Vagina (tissue), 2 donors: ENCODE measurements at places on chromosomes 16 and 17.
A peak's percentile ranks its signal among the peaks of the same experiment; 100 is the strongest.

- no peak for DNase-seq
Observed at GRCh38 chr16:84044118-84044488, 1.5 kb upstream of the SLC38A8 start.

GRCh38 chr17:17700251-17700969, 19.2 kb downstream of the RAI1 start:
- no peak for DNase-seq

DNA sequence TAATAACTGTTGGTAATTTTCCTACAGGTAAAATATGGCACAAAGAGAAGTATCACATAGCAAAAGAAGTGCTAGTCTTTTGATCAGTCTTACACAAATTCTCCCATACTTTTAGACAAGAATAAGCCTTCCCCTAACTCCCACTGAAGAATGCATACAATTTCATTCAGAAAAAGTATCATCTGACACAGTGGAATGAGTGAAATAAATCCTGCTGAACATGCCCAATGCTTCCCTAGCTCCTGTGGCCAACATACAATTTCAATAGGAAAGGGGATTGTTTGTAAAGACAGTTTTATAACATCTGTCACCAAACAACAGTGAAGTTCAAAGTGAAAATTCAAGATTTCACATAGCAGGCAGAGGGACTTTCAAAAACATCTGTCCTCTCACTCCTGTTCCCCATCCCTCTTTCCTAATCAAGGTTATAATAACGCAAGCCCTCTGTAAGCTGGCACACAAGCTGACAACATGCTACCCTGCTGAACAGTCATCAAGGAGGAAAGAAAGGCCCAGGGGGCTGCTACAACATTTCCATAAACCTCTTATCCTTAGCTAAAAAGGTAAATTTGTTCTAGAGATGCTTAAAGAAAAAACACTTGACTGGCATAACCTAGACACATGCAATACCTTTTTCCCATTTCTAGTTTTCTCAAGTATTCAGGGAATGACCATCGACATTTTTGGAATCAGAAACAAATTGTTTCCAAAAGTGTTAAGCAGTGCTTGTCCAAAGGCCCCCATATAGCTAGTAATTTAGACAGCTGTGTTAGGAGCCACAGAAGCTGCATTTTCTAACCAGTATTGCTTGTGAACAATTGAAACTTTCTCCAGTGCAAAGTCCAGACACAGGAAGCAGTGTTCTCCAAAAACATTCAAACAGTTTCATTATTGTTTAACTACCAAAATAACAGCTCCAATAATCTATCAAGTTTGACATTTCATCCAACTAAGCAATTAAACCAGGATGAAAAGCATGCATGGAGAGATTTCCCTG, 11.5 kb upstream of the RFFL start:
- no peak for DNase-seq

DNA sequence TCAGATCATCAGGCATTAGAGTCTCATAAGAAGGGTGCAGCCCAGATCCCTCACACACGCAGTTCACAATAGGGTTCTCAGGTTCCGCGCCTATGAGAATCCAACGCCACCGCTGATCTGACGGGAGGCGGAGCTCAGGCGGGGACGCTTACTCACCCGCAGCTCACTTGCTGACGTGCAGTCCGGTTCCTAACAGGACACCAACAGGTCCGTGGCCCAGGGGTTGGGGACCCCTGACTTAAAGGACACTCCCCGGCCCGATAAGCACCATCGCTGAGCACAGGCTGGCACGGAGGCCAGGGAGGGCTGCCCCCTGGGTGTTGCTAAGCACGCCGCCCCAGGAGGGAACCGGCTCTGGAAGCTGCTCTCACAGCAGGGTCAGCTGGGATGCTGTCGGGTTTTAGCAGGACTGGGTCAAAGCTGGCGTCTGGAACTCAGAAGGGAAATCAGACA, 30.1 kb upstream of the BAHCC1 start:
- DNase-seq: no peak

- no peak for DNase-seq
Observed at GRCh38 chr16:29925105-29925756, 795 bp downstream of the KCTD13 start.

- no peak for DNase-seq
Observed at GRCh38 chr17:79205688-79206205, 131.1 kb downstream of the ENGASE start.

DNA sequence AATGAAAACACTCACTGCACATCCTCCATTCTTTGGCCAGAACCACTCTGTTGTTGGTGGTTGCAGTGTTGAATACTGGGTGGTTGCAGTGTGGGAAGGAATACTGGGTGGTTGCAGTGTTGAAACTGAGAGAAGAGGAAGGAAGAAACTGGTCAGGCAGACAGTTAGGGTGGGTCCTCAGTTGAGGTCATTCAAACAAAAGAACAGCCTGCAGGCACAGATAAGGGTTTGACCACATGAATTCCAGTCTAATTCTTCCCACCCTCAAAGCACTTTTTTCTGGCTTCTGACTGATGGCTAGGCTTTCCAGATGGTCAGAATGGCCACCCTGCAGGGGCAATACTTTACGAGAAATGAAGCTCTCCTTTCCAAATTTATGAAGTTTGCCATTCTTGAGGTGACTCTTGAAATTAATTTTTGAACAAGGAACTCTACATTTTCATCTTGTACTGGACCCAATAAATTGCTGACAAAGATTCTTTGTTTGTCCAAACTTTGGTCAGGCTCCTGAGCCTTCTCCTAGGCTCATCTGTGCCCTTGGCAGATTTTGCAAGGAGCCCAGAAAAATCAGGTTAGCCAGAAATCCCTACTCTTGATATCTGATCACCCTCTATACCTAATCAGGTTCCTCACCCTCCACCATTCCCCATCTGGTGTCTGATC, 596.6 kb upstream of the CDH5 start:
- no peak for DNase-seq

DNA sequence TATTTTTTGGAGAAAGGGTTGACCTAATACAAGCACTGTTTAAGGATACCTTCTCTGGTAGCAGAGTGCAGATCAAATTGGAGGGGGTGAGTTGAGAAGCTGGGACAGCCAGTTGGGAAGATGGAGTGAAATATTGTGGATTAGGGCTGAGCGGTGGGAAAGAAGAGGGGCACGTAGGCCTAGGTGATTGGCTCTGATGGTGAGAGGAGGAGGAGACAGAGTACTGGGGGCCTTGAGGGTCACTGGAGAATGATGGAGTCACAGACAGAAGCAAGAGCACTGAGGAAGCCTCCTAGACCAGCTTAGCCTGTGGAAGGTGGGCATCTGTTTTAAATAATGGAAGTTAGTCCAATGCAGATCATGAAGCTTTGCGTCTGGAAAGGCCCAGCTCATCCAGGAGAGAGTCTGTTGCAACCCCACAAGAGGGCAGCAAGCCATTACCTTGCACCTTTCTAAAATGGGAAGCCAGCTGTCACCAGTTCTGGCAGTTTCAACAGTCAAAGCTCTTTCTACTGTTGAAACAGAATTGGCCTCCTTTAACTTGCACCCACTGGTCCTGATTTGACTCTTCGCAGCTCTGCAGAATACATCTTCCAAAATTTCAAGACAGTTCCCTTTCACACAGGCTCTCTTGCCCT, 11.8 kb downstream of the SLC9A5 start:
- no peak for DNase-seq

DNA sequence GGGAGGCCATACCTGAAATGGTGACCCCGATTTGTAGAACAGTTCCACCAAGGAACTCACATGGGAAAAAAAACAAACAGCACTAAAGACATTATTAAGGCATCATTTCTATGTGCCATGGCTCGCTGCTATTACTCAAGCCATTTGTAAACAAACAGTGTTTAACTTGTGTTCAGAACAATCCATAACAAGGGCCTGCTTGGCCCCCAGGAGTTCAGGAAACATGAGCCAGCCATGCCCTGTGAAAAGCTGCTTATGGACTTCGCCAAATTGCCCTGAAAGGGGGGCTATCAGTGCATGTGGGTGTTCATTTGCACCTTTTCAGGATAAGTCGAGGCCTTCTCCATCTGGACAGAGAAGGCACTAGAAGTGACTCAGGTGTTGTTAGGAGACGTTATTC, 8.0 kb downstream of the POLR3K start:
- no peak for DNase-seq

DNA sequence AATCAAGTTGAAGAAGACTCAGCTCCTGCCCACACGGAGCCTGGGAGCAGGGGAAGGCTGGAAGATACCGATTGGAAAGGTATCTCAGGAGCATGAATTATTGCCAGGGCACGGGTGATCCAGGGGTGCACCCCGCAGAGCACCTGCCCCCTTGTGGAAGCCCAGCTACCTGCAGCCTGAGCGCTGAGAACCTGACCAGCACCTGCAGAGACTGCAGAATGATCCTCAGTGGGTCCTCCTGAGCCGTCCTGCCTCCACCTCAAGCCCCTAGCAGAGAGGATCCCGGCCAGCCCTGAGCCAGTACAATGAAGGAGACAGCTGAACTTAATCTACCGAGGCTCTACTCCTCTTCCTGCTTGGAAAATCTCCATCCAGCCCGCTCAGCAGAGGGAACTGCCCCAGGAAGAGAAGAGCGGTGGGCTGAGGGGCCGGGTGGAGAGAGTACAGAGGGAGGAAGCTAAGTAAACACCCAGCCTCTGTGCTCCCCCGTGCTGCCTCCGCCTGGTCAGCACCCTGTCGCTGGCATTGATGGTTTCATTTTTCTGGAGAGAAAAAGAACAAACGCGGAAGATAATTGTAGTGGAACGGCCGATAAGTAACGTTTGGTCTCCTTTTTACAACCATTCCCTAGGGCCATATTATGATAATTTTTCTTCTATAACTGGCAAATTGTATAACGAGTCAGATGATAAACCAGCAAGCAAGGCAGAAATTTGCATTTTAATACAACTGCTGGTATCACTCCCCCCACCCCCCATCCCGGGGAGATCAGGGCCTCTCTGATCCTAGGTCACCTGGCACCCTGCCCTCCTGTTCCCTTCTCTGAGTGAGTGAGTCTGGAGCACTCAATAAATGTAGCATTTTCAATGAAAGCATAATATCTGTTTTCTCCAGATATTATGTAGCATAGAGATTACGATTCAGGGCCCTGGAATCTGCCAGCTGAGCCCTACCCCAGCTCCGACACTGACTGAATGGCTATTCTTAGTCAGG, 204.5 kb upstream of the RPL38 start:
- no peak for DNase-seq

GRCh38 chr16:48525201-48526057, 84.6 kb downstream of the N4BP1 start:
- DNase-seq: no peak

DNA sequence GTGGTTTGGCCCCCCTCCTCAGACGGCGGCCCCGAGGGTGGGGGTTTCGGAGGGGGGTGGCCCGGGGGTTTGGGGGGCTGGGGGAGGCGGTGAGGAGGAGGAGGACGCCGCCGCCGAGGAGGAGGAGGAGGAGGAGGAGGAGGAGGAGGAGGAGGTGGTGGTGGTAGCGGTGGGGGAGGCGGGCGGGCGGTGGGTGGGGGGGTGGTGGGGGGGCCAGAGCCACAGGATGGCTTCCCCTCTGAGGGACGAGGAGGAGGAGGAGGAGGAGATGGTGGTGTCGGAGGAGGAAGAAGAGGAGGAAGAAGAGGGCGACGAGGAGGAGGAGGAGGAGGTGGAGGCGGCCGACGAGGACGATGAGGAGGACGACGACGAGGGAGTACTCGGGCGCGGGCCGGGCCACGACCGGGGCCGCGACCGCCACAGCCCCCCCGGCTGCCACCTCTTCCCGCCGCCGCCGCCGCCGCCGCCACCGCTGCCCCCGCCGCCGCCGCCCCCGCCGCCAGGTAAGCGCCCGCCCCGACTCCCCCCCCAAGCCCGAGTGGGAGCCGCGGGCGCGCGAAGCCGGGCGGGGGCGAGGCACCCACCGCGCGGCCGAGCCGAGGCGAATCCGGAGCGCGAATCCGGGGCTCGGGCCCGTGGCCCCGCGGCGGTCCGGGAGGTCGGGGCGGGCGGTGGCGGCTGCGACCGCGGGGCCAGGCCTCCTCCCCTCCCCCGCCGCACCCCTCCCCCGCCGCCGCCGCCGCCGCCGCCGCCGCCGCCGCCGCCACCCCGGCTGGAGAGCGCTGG, 3.8 kb upstream of the CHD3 start:
- no peak for DNase-seq

- DNase-seq: no peak
Observed at GRCh38 chr16:86520317-86521210, 10.2 kb downstream of the FOXF1 start.

- DNase-seq: peak; percentile 6
Observed at GRCh38 chr16:26651464-26651863, 415.3 kb upstream of the C16orf82 start.

GRCh38 chr16:24670623-24671454, 58.6 kb upstream of the TNRC6A start:
- DNase-seq: no peak

DNA sequence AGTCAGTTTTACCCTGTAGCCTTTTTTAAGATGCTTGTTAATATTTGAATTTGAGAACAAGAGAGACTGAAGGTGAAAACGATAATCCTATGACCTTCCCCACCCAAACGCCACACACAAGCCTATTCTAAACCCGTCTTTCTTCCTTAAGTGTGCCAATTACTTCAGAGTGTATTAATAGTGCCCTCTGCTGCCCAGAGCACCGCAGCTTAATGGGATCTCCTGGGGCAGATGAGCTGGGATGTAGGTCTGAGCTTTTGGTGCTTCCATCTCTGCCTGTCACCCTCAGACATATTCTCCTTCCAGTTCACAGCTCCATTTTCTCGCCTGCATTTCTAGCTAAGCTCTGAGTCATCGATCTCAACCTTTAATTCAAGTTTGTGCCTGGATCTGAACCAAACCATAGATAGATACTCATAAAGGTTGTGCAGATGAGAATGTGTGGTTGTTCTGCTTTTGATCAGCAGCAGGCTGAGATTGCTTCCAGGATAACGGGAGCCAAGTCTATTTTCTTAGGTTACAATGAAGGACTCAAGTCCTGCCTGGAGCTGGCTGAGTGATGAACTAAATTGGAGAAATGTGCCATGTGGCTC, 46.4 kb upstream of the CDH13 start:
- no peak for DNase-seq
